OCI-M1 (cell line): ENCODE measurements at places on chromosomes 7 and 10.
A peak's percentile ranks its signal among the peaks of the same experiment; 100 is the strongest.

DNA sequence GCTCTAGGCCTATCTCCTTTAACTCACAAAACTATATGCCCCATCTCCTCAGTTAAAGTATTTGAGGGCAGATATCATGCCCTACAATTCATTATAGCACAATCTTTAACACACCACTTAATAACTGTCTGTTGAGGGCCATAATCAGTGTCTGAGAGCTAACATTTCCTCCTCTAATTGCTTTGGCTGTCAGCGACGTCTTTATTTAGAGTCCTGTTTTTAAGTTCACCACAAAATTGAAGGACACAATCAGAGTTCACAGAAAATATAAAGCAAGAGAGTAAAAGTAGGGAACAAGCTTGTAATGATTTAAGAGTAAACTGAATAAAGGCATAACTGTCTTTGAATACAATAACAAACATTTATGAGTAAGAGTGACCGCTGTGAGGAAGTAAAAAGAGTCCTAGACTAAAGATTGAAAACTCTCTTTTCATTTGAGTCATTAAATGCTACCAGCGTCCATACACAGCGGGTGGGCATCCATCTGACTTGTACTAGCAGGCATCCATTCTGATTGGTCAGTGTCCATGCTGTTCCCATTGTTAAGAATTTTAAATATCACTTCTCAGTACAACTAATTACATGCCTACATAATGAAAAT lies 38.4 kb upstream of the ABCB4 start:
- no peak for DNase-seq

- DNase-seq: no peak
These were observed 701.4 kb downstream of the SUGCT start for GRCh38 chr7:40836218-40836617.

DNA sequence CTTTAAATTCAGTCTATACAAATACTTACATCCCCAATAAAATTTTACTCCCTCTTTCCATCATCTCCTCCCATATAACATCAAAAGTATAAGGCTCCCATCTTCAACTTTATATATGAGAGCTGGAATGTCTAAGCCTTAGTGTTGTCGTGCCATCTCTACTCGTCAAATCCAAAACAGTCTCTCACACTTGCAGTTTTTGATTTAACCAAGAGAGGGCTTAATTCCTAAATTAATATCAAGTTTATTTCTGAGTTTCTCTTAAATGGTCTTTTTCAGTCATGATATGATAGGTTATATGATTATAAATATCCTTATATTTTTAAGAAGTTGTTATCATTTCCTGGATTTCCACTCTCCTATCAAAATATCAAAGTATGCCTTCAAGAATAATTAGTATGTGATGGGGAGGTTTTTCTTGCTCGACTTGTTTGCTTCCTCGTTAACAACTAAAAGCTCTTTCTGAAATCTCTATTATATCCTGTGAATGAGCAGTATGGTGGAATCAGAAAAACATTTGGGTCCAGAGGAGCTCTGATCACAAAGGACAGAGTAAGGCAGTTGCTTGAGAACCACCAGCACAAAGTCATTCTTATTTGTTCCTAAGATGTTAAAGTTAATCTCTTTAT lies 12.5 kb upstream of the LIPK start:
- peak; percentile 62 for DNase-seq

DNA sequence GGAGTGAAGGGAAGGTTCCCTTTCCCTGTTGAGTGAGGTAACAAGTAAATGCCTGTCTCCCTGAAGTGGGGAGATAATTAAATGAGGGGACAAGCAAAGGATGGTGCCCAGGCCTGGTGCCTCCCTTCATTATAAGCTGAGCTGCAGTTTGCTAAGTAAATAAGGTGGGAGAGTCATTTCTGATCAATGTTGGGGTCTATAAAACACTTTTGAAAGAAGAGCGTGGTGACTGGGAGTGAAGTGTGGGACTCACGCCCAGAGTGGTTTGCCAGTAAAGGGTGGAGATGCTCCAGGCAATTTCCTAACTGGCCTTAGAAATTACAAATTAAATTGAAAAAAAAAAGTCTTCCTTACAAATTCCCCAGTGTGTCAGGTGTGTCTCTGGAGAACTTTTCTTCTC lies 9.6 kb upstream of the GPR15LG start:
- DNase-seq: no peak

DNA sequence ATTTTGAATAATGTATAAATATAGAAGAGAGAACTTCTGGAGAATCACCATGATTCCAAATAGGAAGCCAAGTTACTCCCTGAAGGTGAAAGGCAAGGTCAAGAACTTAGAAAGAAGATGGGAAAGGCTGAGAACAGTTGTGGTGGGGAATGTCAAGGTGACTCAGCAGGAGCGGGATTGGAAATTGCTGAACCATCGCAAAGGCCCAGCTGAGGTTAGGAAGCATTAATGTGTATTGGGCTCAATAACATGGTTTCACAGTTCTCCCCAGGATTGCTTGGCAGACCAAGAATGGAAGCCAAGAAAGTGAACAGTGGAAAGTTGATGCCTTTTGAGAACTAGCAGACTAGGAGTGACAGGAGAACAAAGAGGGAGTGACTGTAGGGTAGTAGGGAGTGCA lies 133.3 kb downstream of the VTI1A start:
- DNase-seq: no peak

DNA sequence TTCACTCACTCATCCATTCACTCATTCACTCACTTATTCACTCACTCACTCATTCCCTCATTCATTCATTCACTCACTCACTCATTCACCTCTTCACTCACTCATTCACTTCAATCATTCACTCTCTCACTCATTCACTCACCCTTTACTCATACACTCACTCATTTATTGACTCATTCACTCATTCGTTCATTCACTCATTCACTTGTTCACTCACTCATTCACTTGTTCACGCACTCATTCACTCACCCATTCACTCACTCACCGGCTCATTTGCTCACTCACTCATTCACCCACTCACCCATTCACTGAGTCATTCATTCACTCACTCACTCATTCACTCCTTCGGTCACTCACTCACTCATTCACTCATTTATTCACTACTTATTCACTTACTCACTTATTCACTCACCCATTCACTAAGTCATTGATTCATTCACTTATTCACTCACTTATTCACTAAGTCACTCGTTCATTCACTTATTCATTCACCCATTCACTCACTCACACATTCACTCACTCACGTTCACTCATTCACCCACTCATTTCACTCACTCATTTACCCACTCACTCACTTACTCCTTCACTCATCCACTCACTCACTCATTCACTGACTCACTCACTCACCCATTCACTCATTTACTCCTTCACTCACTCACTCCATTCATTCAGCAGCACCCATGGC lies 4.7 kb upstream of the PFKP start:
- no peak for DNase-seq

GRCh38 chr10:46237815-46238510 lies 48.8 kb upstream of the ANTXRL start:
- no peak for DNase-seq

DNA sequence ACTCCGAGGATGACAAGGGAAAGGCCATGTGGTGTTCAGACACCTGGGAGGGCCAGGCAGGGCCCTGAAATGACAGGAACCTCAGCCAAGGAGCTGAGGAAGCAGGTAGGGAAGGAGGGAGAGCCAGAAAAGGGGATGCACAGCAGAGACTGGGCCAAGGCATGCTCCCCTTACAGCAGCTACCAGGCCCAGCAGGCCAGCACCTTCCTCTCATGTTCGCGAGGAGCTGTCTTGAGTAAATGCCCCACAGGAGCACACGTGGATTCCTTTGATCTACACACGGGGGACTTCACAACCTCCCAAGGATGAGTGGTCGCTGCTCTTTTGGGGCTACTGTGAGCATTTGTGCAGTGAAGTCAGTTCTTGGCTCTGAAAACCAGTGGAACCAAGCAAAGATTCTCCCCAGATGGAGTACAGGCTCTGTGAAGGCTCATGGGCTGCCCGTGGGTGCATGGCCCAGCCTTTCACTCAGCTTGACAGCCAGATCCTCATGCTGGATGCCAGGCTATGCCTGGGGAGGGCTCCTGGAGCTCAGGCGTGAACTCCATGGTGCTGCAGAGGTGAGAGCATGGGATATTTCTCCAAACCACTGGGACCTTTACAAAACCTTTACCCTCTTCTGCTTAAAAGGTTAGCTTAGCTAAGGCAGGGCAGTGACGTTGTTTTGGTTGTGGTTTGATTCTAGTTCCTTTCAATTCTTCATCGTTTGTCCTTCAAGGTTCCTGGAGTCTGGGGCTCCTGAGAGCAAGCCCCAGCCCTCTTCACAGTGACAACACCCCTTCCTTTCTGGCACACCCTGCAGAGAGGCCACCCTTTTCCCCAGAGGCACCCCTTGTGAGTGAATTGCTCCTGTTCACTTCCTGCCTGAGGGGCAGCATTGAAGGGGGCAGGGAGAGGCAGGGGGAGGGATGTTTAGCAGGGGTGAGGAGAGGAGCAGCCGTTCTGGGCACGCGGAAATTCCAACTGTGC lies 74.2 kb upstream of the ZPBP start:
- no peak for DNase-seq

DNA sequence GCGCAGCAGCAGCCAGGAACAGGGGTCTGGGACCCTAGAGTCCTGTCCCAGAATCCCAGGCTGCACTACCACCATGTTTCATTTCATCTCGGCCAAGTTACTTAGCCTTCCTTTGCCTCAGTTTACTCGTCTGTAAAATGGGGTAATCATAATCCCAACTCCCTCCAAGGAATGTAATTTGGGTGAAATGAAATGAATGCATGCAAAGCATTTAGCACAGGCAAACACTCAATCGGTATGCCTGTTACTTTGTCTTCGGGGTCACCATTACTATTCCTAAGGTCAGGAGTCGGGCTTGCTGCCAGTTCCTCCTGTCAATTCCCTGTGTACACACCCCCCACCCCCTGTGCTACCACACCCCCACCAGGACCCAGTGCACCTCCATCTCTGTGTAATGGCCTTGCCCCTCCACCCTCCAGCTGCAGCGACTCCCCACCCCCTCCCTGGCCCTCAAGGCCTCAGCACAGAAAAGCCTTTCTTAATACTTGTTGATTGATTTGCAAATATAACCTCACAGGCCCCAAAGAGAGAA lies 1.7 kb downstream of the TNS3 start:
- DNase-seq: no peak

GRCh38 chr10:82208726-82209125 lies 333.7 kb downstream of the NRG3 start:
- no peak for DNase-seq

DNA sequence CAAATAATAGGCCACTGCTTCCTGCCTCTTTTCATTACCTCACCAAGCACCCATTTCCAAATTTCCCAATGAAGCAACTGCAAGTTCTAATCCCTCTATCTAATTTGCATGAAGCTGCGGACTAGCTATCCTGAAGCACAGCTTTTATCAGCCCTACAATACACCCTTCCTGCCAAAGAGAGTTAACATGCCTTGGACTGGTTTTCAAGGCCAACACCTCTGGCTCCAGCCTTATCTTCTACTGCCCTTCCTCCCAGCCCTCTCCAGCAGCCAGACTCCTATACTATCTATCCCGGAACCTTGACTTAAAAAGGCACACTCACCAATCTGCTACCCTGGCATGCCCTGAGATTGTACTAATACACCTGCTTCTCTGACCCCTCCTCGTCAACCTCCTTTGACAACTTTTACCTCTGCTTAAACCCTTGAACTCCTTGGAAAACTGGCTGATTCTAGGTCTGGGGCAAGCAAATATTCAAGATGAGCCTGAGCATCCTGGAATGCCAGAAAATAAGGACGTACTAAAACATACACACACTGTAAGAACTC lies 73.4 kb downstream of the SGMS1 start:
- peak; percentile 95 for DNase-seq

DNA sequence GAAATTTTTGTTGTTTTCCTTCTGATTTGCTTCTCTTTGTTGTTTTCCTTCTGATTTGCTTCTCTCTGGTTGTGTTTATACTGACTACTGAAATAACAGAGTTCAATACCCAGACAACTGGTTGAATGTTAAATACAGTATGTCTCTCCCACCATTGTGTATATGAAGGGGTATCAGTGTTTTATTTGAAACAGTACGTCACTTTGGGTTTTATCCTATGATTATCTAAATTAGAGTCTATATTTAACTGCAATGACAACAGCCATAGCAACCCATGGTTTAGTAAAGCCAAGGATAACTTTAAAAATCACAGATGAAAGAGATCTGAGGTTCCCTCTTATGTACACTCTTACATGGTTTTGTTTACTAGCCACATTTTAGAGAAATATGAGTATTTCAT lies 141.3 kb downstream of the GNAT3 start:
- no peak for DNase-seq

DNA sequence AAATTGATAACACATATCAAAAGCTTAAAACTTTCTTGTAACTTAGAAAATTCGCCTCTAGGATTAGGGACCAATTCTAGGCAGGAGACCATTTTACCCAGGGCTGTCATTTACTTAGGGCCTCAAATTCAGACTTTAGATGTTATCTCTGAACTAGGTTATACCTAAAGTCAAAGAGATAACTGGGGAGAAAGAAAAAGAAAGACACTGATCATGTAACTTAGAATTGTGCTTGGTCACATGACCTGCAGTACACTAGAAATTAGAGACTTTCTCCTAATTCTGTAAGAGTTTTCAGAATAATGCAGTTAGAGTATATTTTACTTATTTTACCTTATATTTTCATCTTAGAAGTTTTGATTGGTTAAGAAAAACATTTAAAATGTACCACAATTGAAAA lies 16.7 kb downstream of the ASB4 start:
- no peak for DNase-seq

- peak; percentile 19 for DNase-seq
These were observed 493.3 kb upstream of the PODXL start for GRCh38 chr7:132049462-132050304.

GRCh38 chr7:129848436-129848835 lies 104.3 kb downstream of the UBE2H start:
- no peak for DNase-seq

DNA sequence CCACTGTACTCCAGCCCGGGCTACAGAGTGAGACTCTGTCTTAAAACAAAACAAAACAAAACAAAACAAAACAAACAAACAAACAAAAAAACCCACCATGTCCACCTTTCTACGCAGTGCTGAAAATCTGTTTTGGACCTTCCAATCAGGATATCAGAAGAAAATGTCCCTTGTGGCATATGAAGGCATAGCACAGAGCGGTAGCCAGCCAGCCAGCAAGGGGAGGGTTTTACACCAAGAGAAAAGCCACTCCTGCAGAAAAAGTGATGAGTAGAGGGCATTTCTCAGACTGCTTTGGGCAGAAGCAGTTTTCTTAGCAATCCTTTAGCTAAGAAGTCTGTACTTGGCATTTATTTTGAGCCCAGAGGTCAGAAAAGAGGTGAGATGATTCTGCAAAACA lies 612.2 kb downstream of the TYW1 start:
- DNase-seq: no peak

DNA sequence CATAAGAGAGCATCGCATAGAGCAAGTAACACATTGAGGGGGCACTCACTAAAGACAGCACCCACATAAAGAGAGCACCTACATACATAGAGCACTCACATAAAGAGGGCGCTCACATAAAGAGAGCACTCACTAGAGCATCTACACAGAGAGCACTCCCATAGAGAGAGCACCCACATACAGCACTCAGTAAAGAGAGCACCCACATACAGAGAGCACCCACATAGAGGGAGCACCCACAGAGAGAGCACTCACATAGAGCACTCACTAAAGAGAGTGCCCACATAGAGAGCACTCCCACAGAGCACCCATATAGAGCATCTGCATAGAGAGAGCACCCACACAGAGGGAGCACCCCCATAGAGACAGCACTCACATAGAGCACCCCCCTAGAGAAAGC lies 47.8 kb downstream of the INSIG1 start:
- DNase-seq: no peak
